NAMALWA (cell line): ENCODE measurements at places on chromosomes 13 and 19.

DNA sequence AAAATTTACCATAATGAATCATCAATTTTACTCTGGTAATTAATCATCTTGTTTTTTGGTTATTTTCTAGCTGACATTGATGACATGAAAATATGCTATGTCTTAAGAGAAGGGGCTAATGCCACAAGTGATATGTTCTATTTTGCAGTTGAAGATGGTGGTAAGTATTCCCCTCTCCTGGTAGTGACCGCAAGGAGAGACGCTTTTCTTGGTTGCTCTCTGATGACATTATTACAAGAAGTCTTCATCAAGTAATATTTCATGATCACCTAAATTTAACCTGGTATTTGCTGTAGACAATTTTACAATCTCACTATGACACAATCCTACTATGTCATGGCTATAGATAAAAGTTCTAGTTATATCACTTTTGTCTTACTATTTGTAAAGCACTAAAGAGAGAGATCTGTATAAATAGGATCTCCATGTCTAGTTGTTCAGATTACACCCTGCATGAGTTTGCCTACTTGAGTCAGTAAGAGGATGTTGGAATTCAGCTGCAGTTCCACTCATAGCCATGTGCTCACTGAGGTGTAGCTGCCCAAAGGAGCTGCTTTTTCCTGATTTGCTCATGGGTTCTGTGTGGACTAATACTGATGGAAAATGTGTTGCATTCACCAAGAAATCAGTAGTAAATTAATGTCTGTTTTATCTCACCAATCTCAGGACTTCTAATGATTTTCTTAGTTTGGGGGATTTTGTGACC lies 10.9 kb downstream of the FREM2 start:
- DNase-seq, result no peak

- no peak for DNase-seq
These were observed at the start of gene CPT1C for GRCh38 chr19:49690656-49691242. Gene CPT1C, plus strand, starts transcription at chr19:49691116. Its CDS starts 1,137 bp downstream, at chr19:49692253.

GRCh38 chr13:58949646-58950045 lies 1214.1 kb downstream of the DIAPH3 start:
- DNase-seq, result no peak

- no peak for DNase-seq
These were observed 120.5 kb downstream of the DIAPH3 start for GRCh38 chr13:60043262-60043661.

DNA sequence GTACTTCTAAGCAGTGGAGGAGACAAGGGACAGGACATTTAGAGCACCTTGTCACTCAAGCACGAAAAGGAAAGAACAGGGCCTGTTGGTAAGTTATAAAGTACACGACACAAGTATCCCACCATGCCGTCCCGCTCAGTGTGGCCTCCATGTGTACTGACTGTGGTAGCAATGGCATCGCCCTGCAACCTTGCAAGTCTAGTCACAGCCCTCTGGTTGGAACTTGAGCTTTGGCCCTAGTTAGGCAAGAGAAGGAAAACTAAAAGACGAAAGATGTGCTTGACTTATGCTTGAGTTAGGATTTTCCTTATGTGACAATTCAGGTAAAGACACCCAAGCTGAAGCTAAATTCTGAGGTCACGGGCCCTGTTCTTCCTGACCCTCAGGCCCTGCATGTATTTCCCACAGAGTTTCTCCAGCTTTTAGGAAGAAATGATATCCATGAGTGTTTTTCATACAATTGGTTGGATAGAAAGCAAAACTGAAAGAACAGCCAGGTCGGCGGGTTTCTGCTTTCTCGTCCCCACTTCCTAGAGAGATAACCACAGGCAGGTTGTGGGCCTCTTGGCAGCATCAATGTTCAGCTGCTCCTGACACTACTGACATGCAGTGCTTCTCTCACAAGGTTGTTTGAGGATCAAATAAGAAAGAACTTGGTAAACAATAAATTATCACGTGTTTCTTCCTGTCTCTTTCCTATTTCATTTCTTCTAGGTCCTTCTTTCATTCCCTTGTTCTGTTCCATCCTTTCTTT lies 216.2 kb downstream of the IRS2 start:
- DNase-seq, result no peak

GRCh38 chr19:17931532-17932191 lies 1.2 kb upstream of the CCDC124 start:
- DNase-seq, result no peak

GRCh38 chr13:24249624-24250023 lies 59.8 kb upstream of the C1QTNF9 start:
- DNase-seq, result no peak

DNA sequence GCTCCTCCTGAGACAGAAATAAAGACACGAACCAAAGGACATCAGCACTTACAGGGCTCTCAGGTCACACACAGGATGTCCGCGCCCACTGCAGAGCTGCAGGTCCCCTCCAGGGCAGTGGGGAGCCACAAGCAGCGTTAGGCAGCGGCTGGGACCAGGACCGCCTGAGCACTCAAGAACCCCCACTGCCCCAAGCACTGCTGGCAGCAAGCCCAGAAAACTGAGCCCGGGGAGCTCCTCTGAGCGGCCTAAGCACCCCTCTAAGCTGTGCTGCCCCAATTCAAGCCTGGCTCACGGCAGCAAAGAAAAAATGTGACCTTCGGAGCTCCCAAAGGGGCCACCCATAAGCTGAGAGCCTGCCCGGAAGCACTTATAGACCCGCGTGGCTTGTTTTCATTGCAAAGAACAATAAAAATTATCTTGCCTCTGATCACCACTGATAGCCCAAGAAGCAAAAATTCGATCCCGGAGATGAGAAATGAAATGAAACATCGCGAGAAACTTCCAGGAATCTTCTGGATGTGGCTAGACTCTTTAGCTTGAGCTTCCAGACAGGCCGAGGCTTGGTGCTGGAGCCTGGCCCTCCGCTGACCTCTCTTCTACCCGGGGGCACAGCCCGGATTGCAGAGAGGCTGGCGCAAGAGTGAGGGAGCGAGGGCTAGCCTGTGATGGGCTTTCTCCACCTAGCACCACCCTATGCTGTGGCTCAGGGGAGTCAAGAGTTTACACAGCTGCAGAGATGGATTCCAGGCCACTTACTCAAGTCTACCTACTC lies 6.3 kb downstream of the DPP9 start:
- no peak for DNase-seq

DNA sequence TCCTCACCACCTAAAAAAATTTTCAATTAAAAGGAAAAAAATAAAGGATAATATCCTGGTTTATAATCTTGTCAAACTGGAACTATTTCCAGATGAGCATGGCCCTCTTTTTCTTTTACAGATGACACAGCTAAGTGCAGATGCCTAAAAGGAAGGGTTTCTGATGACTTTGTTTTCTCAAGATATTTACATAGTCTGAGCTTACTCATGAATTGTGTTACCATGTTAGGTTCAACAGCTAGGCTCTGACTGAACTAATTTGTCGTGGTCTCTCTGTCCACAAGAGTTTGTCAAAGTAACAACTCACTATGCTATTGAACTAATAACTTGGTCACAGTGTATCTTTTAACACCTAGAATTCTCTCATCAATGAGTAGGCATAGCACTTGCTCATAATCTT lies 780.8 kb downstream of the GPC5 start:
- DNase-seq, result no peak

DNA sequence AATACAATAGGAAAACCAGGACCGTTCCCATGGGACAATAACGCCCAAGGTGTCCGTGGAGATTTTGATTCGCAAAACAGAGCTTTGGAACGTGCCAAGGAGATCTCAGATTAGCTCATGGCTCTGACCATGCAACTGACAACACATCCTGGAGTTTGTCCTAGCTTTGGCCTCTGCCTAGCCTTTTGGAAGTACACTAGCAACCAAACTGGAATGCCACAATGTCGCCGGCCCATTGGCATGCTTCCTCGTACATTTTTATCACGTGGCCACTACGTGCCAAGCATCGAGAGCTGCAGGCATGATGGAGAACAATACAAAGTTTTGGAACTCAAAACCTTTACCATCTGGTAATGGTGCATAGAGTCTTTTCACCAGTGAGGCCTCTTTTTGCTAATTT lies 256.5 kb downstream of the DCLK1 start:
- no peak for DNase-seq

DNA sequence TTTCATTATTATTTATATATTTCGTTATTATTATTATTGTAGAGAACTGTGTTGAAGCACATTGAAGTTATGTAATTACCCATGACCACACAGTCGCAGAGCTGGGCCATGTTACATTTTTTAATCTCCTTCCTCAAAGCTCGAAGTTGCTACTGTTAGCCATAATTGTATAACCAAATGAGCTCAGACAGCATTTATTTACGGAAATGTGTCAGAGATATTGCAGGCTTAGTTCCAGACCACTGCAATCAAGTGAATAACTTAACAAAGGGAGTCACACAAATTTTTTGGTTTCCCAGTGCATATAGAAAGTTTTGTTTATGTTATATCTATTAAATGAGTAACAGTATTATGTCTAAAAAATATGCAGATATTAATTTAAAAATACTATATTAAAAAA lies 147.1 kb upstream of the SLITRK1 start:
- DNase-seq, result no peak

DNA sequence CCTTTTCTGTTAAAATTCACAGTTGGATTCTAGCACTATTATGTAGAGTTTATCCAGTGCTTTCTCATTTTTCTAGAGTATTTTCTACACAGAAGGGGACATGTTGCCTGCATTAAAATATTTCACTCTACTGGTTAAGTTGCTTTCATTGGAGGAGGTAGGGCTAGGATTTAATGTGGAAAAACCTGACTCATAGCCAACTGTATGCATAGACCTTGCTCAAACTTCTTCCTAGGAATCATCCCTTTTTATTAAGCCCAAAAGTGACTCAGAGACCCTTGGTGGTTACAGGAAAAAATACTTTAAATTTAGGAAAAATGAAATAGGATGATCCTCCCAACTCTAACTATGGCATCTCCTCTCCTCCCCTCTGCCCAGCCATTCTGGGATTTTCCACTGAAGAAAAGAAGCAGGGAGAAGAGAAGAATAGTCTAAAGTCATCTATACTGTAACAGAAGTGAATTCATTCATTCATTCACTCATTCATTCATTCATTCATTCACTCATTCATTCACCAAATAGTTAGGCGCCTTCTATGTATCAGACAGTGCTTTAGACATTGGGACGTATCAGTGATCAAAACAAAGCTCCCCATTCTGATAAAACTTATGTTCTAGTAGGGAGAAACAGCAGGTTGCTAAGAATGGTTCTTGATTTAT lies 109.0 kb upstream of the HTR2A start:
- DNase-seq, result no peak

DNA sequence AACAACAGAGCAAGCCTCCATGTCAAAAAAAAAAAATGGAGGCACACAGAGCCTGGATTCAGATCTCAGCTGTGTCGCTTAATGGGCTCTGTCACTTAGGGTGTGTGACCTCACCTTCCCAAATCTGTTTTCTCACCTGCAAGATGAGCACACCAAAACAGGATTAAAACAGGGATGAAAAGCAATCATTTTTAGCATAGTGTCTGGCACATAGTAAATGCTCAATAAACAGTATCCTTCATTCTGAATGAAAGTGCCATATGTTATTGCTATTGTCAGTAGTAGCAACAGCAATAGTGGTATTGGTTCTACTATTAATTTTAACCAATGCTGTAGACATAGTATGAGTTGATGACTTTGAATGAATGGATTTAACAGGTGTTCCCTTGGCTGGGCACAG lies 23.3 kb downstream of the SAMD4B start:
- no peak for DNase-seq

DNA sequence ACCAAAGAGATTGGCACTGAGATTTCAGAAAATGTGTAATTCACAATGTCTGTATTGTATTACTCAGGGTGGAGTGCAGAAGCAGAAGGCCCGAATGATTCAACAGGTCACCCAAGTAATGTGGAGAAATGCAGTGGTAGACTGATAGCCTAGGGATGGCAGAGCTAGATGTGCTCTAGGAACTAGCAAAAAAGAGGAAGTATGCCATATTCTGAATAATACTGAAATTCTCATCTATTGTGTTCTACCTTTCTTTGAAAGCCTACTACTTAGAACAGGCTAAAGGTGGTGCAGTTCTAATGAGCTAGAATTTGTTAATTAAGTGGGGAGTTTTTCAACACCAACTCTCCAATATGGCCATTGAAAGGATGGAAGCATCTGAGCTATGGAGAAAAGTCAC lies 1449.8 kb upstream of the MIR17HG start:
- DNase-seq, result no peak

- DNase-seq, result no peak
These were observed 699 bp downstream of the RCBTB2 start for GRCh38 chr13:48532256-48532505.

GRCh38 chr19:8377598-8377997 lies 12.6 kb upstream of the RAB11B start:
- DNase-seq, result no peak

DNA sequence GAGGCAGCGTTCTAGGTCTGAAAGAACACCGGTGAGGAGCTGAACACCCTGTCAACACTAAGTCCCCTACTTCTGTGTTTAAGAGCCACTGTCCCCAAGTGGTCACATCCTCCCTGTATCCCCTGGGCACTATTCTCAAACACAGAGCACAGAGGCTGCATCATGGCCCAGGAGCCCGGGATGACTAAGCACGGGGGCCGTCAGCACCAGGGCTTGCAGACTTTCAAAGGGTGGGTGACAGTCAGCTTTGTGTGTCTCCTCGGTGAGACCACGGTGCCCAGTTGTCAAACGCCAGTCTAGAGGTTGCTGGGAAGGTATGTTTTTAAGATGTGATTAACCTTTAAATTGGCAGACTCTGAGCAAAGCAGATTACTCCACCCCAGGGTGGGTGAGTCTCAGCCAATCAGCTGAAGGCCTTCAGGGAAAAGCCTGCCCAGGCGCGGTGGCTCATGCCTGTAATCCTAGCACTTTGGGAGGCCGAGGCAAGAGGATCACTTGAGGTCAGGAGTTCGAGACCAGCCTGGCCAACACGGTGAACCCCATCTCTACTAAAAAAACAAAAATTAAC lies 8.0 kb downstream of the MAP2K2 start:
- DNase-seq, result no peak

DNA sequence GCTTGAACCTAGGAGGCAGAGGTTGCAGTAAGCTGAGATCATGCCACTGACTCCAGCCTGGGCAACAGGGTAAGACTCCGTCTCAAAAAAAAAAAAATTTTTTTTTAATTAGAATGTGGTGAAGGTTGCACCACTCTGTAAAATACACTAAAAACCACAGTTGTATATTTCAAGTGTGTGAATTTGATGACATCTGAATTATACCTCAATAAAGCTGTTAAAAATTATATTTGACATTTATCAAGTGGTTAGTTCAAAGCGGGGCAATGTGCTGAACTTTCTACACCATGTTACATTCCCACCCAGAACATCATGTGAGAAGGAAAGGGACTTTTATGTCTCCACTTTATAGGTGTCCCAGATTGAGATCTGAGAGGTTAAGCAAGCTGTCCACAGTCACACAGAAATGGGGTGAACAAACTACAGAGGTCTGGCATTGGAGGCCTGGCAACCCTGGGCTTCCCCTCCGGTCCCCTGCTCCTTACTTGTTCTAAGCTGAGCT lies 5.9 kb upstream of the S1PR5 start:
- DNase-seq, result no peak

GRCh38 chr13:100347968-100348367 lies 240.6 kb downstream of the GGACT start:
- no peak for DNase-seq

DNA sequence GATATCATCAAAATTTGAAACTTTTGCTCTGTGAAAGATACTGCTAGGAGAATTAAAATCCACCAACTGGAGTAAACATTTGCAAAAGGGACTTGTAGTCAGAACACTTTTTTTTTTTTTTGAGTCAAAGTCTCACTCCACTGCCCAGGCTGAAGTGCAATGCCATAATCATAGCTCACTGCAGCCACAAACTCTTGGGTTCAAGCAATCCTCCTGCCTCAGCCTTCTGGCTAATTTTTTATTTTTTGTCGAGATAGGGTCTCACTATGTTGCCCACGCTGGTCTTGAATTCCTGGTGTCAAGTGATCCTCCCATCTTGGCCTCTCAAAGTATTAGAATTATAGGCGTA lies 9.7 kb downstream of the ELAVL1 start:
- DNase-seq, result no peak
